ENCODE measurements at places on chromosomes 12 and 14.

GRCh38 chr14:29716150-29716549 lies 211.5 kb downstream of the PRKD1 start:
- H3K27me3 ChIP-seq, result no peaks in the 10 kb centered on the region
- H3K4me1 ChIP-seq, result no peaks in the 10 kb centered on the region
- H3K27ac ChIP-seq, result no peak overlapping the region
- no peak for DNase-seq
- H3K36me3 ChIP-seq, result no peaks in the 10 kb centered on the region

GRCh38 chr12:91967590-91967989 lies 178.1 kb downstream of the BTG1 start:
- DNase-seq, result no peak
- no peak overlapping the region for H3K27ac ChIP-seq
- H3K4me1 ChIP-seq, result no peaks in the 10 kb centered on the region
- no peak overlapping the region for H3K4me3 ChIP-seq
- peaks cover 9% of the 10 kb centered on the region for H3K36me3 ChIP-seq

GRCh38 chr14:84929086-84929485 lies 600.9 kb upstream of the FLRT2 start:
- H3K4me3 ChIP-seq, result no peak overlapping the region
- no peak overlapping the region for H3K27ac ChIP-seq
- no peaks in the 10 kb centered on the region for H3K36me3 ChIP-seq
- H3K27me3 ChIP-seq, result no peaks in the 10 kb centered on the region

DNA sequence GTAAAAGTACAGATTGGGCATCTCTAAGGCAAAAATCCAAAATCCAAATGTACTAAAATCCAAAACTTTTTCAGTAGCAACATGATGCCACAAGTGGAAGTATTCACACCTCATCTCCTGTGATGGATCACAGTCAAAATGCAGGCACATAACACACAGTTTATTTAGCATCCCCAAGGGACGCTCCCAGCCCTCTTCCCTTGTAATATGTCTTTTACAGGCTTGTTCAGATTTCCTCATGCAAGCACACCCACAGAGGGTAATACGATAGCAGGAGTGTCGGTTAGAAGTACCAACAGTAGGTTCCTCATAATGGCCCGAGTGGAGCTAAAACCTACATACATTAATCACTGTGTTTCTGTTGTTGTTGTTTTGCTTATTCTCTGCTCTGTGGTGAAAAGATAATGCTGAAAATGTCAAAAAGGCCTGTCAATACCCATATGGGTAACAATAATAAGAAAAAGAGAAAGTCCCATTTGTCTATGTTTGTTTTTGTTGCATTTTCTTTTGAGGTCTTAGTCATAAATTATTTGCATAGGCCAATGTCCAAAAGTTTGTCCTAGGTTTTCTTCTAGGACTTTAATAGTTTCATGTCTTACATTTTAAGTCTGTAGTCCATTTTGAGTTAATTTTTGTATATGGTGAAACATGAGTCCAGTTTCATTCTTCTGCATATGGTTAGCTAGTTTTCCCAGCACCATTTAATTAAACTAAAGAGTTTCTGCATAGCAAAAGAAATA lies 133.1 kb downstream of the LRIG3 start:
- H3K36me3 ChIP-seq, result no peaks in the 10 kb centered on the region
- H3K4me1 ChIP-seq, result no peaks in the 10 kb centered on the region
- H3K27ac ChIP-seq, result no peak overlapping the region

DNA sequence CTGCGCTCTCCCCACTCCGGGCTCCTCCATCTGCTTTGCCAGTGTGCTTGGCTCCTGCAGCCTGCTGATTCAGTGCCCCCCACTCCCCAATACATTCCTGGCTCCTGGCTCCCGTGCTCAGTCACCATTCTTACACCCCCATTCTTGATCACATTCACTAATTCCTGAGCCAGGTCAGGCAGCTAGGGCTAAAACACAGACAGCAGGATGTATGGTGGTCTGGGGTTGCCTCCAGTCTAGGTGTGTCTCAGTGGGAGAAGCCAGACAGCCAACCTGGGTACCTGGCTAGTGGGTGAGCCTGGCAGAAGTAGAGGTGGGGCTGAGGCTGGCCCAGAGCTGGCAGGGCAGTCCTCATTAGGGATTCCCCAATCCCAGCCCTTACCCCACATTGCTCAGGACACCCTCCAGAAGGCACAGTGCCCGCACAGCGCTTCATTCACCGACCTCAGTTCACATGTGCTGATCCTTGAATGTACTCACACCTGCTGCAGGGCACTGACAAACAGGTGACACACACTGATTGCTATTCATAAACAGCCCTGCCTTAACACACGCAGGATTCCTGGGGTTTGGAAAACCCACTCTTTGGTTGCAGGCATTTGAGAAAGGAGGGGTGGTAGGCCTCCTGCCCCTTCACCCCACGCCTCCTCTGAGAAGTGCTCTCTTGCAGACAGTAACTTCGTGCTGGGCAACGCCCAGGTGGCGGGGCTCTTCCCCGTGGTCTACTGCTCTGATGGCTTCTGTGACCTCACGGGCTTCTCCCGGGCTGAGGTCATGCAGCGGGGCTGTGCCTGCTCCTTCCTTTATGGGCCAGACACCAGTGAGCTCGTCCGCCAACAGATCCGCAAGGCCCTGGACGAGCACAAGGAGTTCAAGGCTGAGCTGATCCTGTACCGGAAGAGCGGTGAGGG lies 1.7 kb downstream of the KCNH3 start:
- H3K4me1 ChIP-seq, result peaks cover 38% of the 10 kb centered on the region
- peaks cover 50% of the 10 kb centered on the region for H3K27me3 ChIP-seq
- peak overlapping the region; percentile 48 for H3K4me3 ChIP-seq
- H3K36me3 ChIP-seq, result no peaks in the 10 kb centered on the region

DNA sequence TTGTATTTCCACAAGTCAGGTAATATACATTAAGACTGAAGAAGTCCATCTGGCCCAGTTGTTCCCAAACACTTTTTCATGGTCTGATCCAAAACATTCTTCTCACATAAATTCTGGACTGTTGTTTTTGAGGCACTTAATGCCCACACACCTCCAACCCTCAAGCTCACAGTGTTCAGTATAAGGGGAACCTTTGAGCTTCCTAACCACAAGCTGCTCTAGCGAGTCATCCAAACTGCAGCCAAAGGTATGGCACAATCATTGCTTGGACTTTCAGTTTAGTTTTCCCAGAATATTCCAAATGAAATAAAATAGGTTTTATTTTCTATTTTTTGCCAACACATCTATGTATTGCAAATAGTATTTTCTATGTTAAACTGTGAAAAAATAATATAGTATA lies 103.0 kb downstream of the PUS7L start:
- H3K27ac ChIP-seq, result no peak overlapping the region
- no peaks in the 10 kb centered on the region for H3K36me3 ChIP-seq
- peaks cover 2% of the 10 kb centered on the region for H3K27me3 ChIP-seq
- no peak overlapping the region for H3K4me3 ChIP-seq
- DNase-seq, result no peak

- peaks cover 2% of the 10 kb centered on the region for H3K36me3 ChIP-seq
- no peaks in the 10 kb centered on the region for H3K27me3 ChIP-seq
- DNase-seq, result no peak
- H3K4me3 ChIP-seq, result no peak overlapping the region
- H3K27ac ChIP-seq, result no peak overlapping the region
- peaks cover 13% of the 10 kb centered on the region for H3K4me1 ChIP-seq
Measured at GRCh38 chr12:49455501-49455900, 83.3 kb upstream of the KCNH3 start.

DNA sequence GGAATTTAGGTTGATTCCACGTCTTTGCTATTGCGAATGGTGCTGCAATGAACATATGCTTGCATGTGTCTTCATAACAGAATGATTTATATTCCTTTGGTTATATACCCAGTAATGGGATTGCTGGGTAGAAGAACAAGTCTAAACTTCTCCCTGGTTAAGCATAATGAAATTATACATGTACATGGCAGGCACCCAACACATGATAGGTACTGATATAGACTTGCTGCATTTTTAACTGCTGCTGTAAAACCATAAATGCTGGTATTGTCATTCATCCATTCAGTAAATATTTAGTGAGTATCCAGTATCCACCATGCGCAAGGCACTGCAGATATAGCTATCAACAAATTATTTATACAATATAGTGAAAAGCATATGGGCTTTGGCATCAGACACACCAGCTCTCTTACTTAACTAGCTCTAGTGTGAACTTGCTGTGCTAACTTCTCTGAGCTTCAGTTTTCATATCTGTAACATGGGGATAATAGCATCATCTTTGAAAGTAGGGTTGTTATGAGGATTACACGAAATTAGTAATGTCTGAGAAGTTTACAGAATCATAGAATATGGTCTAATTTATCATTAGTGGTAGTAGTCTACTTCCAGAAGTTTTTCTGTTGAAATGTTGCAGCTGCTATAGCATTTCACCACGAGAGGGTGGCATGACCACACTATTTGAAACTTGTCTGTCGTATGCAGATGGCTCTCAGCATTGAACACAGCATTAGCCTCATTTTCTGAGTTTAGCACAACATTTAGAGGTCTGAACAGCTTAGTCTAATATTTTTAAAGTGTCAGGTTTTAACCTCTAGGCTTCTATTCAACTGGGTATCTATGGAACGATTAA lies 32.0 kb upstream of the SEL1L start:
- H3K4me3 ChIP-seq, result no peak overlapping the region
- no peaks in the 10 kb centered on the region for H3K36me3 ChIP-seq
- no peaks in the 10 kb centered on the region for H3K4me1 ChIP-seq
- no peak for DNase-seq
- peaks cover 5% of the 10 kb centered on the region for H3K27me3 ChIP-seq

DNA sequence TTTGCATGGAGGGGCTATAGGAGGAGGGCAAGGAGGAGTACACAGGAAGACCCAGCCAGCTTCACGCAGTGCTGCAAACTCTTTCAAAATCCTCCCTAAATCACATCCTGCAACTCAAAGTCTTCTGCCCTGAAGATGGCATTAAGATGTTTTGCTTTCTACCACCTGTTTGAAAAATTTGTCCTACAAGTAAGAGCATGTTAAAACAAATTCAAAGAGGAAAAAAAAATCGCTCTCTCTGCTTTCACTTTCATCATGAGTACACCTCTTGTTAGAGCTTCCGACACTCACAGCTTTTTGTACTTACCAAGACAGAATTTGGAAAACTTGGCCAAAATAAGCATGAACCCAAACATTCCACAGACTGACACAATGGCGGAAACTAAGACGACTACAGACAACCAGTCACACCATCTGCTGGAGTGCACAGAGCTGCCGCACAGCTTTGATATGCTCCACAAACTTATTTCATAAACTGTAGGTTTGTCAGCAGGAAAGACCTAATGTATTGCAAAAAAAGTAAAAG lies 21.3 kb downstream of the GCH1 start:
- peak overlapping the region; percentile 96 for H3K27ac ChIP-seq
- H3K4me3 ChIP-seq, result peak overlapping the region; percentile 79
- H3K4me1 ChIP-seq, result peaks cover 60% of the 10 kb centered on the region
- peaks cover 31% of the 10 kb centered on the region for H3K36me3 ChIP-seq
- peak; percentile 47 for DNase-seq

- H3K4me1 ChIP-seq, result no peaks in the 10 kb centered on the region
- no peaks in the 10 kb centered on the region for H3K36me3 ChIP-seq
- H3K27ac ChIP-seq, result no peak overlapping the region
- no peak overlapping the region for H3K4me3 ChIP-seq
Measured at GRCh38 chr14:36068777-36069534, 107.6 kb downstream of the PTCSC3 start.

DNA sequence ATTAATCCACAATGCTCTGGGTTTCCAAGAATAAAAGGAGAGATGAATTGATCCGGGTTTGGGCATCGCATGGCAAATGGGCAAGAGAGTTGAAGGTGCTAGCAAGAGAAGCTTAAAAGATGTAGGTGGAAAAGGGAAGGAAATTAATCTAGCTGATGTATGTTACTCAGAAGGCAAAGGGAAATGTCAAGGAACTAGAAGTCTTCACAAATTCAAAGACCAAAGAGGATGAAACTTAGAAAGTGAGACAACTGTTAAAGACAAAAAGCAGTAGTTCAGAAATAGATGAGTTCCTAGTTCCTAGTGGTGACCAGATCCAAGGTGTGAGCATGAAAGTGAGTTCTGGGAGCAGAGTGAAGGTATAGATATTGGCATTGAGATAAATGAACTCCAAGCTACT lies 228.3 kb downstream of the SEC23A start:
- peaks cover 7% of the 10 kb centered on the region for H3K27me3 ChIP-seq
- H3K27ac ChIP-seq, result no peak overlapping the region
- H3K4me3 ChIP-seq, result no peak overlapping the region
- H3K4me1 ChIP-seq, result no peaks in the 10 kb centered on the region
- DNase-seq, result no peak
- H3K36me3 ChIP-seq, result no peaks in the 10 kb centered on the region

DNA sequence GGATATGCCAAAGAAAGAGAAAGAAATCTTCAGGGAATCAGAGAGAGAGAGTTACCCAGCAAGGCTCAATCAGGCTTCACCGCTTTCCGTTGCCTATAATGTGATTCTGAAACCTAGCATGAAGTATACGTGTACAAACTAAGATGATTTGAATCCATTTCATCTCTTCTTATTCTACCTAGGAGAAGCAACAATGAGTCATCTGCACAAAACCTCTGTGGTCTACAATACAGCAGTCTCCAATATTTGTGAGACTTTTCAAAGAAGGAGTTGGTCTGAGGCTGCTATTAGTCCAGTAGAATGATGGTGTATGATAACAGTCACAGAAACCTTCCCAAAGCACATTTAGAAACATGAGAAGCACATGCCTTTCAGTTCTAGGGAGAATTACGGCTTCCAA lies 141.9 kb downstream of the C12orf42 start:
- H3K4me3 ChIP-seq, result no peak overlapping the region
- no peak for DNase-seq
- no peaks in the 10 kb centered on the region for H3K27me3 ChIP-seq
- H3K36me3 ChIP-seq, result no peaks in the 10 kb centered on the region
- H3K27ac ChIP-seq, result no peak overlapping the region

DNA sequence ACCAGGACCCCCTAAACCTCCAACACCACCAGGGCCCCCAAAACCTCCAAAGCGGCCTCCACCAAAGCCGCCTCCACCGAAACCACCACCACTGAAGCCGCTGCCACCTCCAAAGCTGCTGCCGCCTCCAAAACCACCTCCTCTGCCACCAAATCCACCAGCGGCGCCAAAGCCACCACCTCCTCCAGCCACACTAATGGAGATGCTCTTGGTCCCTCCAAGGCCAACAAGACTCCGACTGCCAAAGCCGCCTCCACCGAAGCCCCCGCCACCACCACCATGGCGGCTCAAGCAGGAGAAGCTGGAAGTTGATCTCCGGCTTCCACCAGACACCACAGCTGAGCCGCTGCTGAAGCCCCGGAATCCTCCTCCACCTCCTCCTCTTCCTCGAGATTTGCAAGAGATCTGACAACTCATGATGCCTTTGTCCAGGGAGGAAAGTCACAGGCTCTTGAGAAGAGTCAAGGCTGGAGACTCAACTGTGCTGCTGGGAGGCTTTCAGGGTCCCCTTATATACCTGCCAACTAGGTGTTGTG lies at the start of gene KRT2:
Gene KRT2 (minus strand): TSS at position 486 of the 536 bp plus-strand sequence. CDS start 69 bp downstream, at position 417.
- peaks cover 14% of the 10 kb centered on the region for H3K27me3 ChIP-seq
- H3K4me1 ChIP-seq, result peaks cover 51% of the 10 kb centered on the region
- no peak for DNase-seq
- peak within 1 kb of the TSS; percentile 7 for H3K27ac ChIP-seq
- peaks cover 11% of the 10 kb centered on the region for H3K36me3 ChIP-seq

- no peak for DNase-seq
- H3K27me3 ChIP-seq, result no peaks in the 10 kb centered on the region
- H3K27ac ChIP-seq, result no peak overlapping the region
- no peak overlapping the region for H3K4me3 ChIP-seq
- peaks cover 2% of the 10 kb centered on the region for H3K36me3 ChIP-seq
- H3K4me1 ChIP-seq, result peaks cover 8% of the 10 kb centered on the region
Measured at GRCh38 chr14:55398679-55399078, 13.0 kb downstream of the ATG14 start.

GRCh38 chr14:101336183-101336582 lies 225.1 kb upstream of the DIO3 start:
- no peaks in the 10 kb centered on the region for H3K36me3 ChIP-seq
- no peak overlapping the region for H3K27ac ChIP-seq
- no peaks in the 10 kb centered on the region for H3K4me1 ChIP-seq
- peaks cover 9% of the 10 kb centered on the region for H3K27me3 ChIP-seq
